ENCODE measurements at places on chromosomes 6 and 20.

DNA sequence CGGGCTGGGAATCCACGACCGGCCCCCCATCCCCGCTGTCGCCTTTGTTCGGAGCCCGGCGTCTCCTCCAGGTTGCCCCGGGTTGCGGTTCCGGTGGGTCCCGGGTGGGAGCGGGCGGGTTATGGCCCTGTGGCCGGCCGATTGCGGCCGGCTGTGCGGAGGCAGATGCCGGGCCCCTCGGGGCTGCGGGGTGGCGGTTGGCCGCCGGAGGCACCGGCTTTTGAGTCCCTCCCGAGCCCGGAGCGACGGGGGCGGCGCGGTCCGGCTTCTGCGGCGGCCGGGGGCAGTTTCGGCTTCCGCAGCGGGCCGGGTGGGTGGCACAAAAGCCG lies 431 bp downstream of the LOC128125822 start:
- no peak for DNase-seq

DNA sequence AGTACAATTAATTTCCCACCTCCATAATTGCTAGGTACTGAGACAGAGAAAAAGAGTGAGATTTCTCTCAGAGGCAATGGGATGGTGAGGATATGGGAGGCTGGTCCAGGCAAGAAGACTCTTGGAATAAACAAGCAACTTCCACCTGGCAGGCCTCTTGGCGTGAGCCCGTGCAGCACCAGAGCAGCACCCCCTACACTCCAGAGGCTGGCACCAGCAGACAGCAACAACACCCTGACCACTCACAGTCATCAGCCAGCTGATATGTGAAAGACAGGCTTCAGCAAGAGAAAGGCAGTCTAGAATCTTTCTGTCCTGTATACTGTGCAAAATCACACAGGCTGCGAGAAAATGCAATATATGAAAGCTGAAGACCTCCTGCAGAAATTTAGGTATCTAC lies 59.7 kb downstream of the KIF13A start:
- DNase-seq, result no peak

GRCh38 chr6:169976301-169977081 lies 225.1 kb downstream of the ERMARD start:
- no peak for DNase-seq

DNA sequence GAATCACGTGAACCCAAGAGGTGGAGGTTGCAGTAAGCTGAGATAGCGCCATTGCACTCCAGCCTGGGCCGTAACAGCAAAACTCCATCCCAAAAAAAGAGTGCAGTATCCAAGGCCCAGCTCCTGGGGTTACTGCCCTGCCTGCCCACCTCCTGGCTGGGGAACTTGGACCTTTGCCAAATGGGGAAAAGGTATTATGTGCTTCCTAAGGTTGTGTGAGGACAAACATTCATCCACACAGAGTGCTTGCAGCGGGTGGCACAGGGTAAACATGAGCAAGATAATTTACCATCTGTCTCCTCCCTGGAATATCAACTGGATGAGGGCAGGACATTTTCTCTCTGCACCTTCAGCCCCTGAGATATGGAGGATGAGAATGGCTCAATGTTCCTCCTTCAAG lies 94.9 kb upstream of the POPDC3 start:
- DNase-seq, result no peak

DNA sequence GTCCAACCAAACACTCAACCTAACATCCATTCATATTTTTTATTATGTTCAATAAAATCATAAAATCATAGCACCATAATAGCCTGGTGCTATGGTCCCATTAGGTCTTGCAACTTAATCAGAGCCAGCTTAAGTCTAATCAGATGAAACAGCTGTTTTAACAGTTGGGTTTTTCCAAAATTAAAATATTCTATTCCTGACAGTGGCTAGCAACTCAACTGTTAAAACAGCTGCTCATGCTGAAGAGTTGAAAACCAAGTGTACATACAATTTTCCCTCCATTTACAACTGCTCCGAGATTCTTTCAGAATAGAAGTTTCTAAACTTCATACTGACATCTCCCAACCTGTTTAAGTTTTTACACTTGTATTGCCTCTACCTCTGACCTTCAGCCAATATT lies 89.5 kb downstream of the UBE3D start:
- DNase-seq, result no peak

DNA sequence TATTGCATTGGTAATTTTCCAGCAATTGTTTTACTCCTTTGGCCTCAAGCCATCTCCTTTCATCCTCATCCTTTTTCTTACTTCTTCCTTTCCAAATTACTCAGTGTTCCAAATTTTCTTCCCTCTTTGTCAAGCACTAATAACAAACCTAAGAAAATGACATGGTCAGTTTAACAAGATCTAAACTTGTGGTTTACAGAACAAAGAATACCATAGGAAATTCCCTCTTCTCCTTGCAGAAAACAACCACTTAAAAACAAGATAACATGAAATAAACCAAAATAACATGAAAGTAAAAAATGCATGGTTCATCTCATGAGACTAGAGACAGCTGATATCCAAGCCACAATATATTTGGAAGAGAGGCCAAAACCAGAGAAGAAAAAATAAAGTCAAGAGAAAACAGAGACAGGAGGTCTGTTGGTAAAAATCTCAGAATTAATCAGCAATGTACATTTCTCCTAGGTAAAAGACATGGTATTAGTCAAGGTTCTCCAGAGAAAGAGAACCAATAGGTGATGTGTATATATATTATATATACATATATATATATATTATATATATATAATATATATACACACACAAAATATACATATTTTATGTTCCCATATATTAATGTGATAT lies 51.0 kb upstream of the SENP6 start:
- DNase-seq, result no peak

DNA sequence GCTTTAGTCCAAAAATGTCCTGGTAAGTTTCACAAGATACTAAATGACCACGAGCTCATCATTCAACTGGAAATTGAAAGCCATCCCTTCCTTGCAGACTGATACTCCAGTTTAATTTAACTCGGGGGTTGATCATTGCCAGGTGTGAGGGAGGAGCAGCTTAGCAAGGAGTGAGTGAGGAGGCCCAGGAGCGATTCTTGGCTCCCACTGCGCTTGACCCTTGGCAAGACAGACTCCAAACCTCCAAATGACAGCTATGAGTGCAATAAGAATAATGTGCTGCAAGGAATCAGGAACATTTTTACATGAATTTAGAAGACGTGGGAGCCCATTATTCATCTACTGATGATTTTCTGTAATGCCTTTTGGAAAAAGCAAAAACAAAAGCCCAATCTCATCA lies 64.9 kb downstream of the LAMA4 start:
- no peak for DNase-seq

GRCh38 chr6:15496345-15497131 lies 166.3 kb downstream of the DTNBP1 start:
- DNase-seq, result no peak

GRCh38 chr6:13648850-13649249 lies 33.7 kb downstream of the NOL7 start:
- no peak for DNase-seq

DNA sequence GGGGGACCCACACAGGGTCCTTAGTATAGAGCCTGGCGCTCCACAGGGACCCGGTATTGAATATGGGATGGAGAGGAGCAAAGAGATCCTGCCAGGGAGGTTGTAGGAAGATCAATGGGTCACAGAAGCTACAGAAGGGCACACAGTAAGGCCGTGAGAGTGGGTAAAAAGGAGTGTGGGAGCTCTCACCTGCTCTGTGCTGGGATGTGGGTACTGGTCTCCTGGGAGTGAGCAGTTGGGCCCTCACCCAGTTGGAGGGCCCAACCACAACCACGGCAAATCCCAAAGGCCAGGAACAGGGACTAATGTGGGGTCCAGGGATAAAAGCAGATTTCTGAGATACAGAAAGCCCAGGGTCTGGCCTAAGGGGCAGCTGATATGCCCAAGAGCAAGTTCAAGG lies 73.4 kb upstream of the RNF24 start:
- DNase-seq, result no peak

- DNase-seq, result no peak
These were observed 151.5 kb upstream of the ATXN1 start for GRCh38 chr6:16912756-16913155.

DNA sequence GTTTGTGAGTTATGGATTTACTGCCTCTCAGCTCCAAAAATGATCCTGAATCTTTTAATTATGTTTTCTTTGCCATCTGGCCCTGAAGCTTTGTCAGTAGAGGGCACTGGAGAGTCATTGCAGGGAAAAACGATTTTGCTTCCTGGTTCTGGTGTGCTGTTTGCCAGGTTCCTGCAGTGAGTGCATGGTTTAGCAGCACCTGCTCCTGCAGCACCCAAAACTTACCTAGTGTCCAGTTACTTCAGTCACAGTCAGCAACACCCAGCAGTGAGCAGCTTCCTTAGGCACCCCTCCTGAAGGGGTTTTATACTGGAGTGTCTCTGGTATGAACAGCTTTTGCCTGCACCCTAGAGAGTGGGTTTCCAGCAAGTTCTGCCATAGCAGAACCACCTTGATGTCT lies 6.0 kb upstream of the TRIM26 start:
- no peak for DNase-seq

GRCh38 chr20:22088882-22089281 lies 383.4 kb downstream of the PAX1 start:
- DNase-seq, result no peak
